Left colon (tissue), 2 donors: ENCODE measurements at places on chromosomes 3 and 15. TPM values are rescaled to one million over a fixed set of nuclear protein-coding genes. Genes with fewer than 3 reads are reported as not detected.

DNA sequence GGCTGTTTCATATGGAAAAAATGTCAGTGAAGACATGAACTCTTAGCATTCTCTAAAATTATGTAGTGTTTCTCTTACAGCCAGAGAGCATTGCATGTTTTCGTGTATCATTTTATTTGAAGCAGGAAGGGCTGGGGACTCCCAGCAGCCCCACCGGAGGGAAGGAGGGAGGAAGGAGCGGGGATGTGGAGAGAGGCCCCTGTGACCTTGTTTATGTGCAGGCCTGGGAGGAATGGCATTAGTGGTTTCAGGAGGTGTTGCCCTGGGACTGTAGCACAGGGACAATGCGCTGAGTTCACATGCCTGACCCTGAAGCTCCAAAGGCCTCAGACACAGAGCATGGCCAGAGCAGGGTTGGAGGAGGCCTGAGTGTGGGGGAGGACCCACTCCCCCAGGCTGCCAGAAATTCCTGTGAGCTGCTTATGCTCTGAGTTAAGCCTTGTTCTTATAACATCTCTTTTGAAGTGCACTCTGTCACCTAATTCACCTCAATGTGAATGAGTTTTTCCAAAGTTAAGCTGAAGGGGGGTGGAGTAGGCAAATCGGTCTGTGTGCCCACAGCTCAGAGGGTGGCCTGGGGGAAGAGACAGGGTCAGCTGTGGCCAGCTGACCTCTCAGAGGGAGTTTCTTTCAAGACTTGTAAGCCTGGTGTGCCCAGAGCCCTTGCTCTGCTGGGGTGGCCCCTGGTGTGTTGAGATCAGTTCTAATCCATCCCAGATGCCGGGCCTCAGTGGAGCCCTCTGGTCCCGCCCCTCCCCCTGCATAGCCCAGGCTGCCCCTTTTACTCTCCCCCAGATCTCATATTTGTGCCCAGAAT is 3.9 kb upstream of the RNU6-1 start:
- DNase-seq = no peak

GRCh38 chr3:122103821-122104514 is 48.8 kb downstream of the CD86 start:
- DNase-seq = no peak

The CFAP100 gene
- not detected for total RNA-seq

The NCEH1 gene
- total RNA-seq = 49.0 TPM

DNA sequence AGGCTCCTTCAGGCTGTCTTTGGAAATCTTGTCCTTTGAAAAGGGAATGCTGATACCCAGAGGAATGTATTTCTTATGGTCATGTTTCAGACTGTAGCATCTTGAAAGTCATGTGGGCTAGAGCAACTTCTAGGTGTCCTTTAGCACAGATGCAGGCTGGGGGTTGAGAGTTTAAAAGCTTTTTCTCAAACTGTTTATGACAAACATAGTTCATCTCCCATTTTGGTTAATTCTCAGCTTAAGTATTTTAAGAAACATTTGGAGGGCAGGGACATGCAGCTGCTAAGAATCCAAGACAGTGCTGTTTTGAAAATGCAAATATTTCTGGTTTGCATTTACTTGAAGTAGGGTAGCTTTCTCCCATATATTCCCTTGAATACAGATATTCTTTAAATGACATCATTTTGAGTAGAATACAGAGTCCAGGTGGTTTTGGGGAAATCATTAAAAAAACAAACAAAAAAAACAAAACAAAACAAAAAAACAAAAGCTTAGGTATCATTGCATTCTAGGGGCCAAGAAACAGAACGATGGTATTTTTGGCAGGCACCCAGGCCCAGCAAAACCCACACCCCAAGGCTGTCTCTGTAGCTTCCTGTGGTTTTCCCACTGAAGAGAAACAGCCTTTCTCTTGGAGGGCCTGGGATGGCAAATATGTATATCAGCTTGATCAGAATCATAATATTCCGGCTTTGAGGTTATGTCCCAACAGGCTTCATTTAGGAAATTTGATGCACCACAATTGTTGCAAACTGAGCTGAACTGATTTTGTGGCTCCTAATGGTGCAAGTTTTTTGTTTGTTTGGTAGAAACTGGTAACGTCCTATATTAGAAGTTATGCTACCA is 120.0 kb downstream of the ATG7 start:
- DNase-seq = no peak

DNA sequence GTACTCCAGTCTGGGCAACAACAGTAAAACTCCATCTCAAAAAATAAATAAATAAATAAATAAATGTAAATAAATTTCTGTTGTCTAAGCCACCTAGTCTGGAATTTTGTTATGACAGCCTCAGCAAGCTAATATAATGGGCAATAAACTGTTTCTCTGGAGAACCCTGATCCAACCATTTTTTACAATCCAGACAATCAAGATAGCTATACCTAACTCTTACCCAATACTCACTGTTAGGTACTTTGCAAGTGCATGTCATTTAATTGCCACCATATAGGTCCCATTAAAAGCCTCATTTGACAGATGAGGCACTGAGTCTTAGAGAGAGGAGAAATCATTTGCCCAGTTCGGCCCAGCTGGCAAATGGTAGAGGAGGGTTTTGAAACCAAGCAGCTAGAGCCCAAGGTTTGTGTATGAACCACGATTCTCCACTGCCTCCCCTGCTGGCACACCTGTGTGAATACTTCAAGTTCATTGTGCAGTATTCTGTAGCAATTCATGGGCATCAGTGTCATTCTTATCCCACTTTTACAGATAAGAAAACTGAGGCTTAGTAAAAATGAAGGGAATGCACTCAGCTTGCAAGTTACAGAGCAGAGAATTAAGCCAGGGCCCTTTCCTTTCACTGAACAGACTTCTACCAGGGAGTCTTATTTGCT is 107.0 kb upstream of the UBE2E1 start:
- DNase-seq = no peak

GRCh38 chr3:963755-964154 is 129.1 kb upstream of the CNTN6 start:
- no peak for DNase-seq

The TBC1D21 gene
- not detected for total RNA-seq

The P2RY13 gene
- total RNA-seq = 1.5 TPM

DNA sequence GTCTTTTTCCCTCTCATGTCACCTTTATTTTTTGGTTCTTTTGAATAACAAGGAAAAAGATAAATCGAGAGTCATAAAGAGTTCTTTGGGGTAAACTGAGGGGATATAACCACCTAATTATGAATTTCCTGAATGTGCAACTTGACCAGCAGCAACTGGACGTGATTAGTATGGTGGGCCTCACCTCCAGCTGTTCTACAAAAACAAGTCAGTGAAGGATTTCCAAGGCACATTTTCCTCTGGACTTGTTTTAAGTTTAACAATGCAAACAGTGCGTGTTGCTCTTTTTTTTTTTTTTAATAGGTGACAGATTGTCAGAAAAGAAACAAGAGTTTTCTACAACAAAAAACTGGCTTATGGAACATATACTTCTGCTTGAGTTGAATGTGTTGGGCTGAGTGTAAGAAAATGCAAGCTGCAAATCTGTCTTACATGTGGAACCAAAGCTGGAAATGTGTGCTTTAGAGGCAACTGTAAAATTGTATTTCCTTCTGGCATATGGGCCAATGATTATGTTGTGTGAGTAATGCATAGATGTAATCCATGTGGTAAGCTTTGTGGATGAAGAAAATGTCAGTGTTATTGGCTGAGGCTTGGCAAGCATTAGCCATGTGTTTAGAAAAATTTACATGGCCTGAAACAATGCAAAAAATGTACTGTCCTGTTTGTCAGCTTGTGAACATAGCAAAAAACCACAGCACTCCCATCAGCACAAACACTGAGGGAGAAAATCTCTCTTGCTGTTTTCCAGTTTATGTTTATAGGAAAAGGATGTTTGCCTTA is 44.5 kb upstream of the FNDC3B start:
- DNase-seq = no peak

- peak; percentile 62 for DNase-seq
Measured at GRCh38 chr15:50128266-50128665, 9.2 kb upstream of the ATP8B4 start.

The ADPRH gene
- 2.9 TPM for total RNA-seq

The AGBL1 gene
- total RNA-seq = 0.22 TPM

DNA sequence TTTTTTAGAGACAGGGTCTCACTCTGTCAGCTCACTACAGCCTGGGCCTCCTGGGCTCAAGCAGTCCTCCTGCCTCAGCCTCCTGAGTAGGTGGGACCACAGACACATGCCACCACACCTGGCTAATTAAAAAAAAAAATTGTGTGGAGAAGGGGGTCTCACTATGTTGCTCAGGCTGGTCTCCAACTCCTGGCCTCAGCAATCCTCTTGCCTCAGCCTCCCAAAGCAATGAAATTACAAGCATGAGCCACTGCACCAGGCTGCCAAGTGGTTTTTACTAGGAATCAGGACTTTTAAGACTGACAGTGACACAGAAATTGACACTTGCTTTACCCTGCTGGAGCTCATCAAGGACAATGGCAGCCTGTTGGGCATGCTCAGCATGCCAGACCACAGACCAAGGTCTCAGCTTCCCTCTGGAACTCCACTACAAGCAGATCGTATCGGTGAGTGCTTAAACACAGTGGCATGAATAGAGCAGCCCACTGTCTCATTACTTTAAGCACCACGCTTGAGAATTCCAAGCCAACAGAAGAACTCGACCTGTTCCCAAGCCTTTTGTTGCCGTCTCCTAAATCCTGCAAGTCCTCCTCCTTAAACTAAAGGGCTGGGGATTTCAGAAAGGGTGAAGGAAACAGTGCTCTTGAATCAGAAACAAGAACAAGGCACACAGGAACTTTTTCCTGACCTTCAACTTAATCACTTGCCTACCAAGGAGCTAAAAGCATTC is 41.4 kb downstream of the EOMES start:
- no peak for DNase-seq

The SNAPC5 gene
- 17.6 TPM for total RNA-seq

DNA sequence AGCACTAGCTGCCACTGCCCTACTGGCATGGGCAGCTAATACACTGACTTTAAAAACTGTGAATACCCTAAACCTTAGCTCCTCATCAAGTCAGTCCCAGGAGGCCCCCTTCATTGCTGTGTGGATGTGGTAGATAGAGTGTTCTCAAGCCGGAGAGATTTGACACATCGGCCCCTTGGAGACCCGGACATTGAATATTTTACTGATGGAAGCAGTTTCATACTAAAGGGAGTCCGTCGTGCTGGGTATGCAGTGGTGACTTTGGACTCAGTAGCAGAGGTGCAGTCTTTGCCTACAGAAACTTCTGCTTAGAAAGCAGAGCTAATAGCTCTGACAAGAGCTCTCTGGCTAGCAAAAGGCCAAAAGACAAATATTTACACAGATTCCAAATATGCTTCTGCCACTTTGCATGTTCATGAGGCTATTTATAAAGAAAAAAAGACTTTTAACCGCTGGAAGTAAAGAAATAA is 17.5 kb downstream of the CCR4 start:
- no peak for DNase-seq

GRCh38 chr3:186421946-186422345 is 59.9 kb upstream of the DGKG start:
- no peak for DNase-seq

The RHOV gene
- 8.9 TPM for total RNA-seq

GRCh38 chr3:192514081-192514753 is 213.1 kb downstream of the FGF12 start:
- DNase-seq = no peak

GRCh38 chr15:64800476-64800875 is 25.0 kb downstream of the PIF1 start:
- no peak for DNase-seq

DNA sequence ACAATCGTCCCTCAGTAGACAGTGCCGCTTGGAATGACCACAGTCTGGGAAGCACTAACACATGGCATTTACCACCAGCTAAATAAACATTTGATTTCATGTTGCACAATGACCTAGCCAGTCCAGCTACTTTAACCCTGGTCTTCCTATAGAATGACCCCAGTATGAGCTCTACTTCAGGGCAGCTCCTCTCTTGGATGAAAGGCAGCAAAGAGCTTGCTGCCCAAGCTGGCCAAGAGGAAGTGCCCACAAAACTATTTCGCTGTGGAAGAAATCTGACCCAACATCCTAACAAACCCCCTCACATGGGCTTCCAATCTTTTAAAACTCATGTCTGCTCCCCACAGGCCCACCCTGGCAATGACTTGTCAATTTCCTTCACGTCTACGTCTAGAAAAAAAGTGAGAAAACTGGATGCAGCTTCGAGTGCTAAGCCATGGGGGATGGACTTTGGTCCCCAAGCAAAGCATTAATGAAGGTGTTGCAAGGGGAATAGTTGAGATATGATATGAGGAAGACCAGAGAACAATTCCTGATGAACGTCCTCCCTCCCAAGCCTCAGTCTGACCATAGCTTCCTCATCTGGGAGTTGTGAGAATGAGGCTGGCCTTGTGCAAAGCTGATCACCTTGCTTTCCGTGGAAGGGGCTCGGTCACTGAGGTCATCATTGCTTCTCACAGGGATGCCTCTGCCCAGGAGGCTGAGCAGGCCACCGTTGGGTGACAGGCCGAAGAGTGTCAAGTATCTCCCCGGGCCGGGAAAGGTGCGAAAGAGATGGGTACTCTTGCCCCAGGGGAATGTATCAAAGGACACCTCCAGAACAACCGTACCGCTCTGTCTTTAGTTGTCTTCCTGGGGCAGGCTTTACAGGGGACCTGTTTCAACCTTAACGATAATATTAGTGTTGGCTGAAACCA is 964 bp downstream of the SLC25A20 start:
- no peak for DNase-seq

DNA sequence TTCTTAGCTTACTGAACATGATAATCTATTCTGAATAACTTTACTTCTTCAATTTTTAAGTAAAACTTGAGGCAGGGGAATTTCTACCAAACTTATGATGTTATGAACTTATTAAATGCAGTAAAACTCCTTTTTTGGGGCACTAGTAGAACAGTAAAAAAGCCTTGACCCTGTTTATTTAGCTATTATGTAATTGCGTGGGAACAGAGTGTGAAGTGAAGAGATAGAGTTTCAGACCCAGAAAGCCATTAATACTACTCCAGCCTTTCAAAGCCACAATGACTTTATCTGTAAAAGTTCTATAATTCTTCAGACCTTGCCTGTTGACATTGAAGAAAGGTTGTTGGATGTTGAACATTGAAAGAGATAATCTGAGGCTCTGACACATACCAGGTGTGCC is 638.8 kb upstream of the GRM7 start:
- no peak for DNase-seq
